ENCODE measurements at places on chromosomes 5 and 9. TPM values are rescaled to one million over a fixed set of nuclear protein-coding genes. Genes with fewer than 3 reads are reported as not detected.

GRCh38 chr5:37833990-37834389 lies 5.9 kb downstream of the GDNF start:
- DNase-seq, result no peak

- no peak for DNase-seq
Observed at GRCh38 chr5:83512061-83512745, 40.7 kb downstream of the VCAN start.

Gene TXNDC8
- total RNA-seq, result not detected

GRCh38 chr9:95715868-95716435 lies 159.5 kb upstream of the ERCC6L2 start:
- DNase-seq, result no peak

DNA sequence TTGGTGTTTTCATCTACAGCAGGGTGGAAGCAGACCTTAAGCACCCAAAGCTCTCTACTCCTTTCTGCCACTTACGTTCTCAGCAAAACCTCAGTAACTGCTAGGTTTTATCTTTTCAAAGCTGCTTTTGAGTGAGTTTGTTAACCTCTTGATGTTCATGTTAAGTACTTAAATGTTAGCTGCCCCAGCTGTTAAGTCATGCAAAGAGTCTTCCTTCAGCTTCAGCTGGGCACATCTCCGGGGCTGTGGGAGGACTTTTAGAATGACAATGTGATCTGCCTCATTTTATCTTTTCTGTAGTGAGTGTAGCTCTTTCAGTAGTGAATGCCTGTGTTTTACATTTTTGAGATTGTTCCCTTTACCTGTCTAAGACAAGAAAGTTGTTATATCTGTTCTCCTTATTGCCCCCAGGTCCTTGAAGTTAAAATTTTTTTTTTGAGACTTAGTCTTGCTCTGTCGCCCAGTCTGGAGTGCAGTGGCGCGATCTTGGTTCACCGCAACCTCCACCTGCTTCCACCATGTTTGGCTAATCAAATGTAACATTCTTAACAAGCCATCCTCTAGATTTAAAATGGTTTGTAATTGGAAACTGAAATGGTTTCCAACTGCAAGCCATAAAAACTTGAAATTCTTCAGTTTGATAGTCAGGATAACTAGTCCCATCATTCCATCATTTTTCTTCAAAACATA lies 19.6 kb downstream of the KDM4C start:
- DNase-seq, result no peak

All from type B pancreatic cell (in vitro differentiated cells).